ENCODE measurements at places on chromosomes 13 and 19.

GRCh38 chr19:41957838-41958366, 1.2 kb downstream of the RABAC1 start:
- peak; percentile 67 for DNase-seq

DNA sequence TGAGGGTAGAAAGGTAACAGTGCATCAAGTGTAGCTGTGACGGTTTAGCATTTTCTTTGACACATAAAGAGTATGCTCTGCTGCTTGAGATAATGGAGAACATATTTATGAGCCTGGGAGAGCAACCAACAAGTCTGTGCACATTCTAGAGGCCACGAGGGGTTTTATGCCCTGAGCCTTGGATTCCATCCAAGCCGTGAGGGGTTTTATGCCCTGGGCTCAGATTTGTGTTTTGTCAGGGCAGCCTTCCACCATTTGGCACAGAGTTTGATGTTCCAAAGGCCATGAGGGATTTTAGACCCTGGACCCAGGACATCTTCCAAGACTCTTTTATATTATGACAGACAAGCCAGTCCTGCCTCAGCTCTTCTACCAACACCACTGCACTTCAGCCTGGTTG, 106.4 kb downstream of the ZNF486 start:
- DNase-seq: no peak

DNA sequence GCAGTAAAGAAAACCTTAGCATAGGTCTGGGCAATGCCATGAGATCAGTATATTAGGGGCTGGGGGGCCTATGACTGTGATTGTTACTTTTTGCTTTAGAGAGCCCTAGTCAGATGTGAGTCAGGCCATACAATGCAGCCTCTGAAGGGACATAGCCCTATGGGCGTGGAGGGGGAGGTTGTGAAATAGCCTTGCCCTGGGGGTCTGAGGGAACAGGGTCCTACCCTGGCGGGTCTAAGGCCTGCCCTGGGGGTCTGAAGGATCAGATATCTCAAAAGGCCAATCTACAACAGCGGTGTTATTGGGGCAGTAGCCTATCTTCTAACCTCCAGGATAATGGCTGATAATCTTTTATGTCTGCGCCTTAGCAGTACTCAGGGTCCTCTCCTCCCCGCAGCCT, 13.8 kb upstream of the SLC1A5 start:
- no peak for DNase-seq

GRCh38 chr13:34401696-34402095, 540.4 kb upstream of the NBEA start:
- DNase-seq: no peak

- DNase-seq: no peak
These were observed 443.7 kb upstream of the PRR20A start for GRCh38 chr13:56697011-56697410.

DNA sequence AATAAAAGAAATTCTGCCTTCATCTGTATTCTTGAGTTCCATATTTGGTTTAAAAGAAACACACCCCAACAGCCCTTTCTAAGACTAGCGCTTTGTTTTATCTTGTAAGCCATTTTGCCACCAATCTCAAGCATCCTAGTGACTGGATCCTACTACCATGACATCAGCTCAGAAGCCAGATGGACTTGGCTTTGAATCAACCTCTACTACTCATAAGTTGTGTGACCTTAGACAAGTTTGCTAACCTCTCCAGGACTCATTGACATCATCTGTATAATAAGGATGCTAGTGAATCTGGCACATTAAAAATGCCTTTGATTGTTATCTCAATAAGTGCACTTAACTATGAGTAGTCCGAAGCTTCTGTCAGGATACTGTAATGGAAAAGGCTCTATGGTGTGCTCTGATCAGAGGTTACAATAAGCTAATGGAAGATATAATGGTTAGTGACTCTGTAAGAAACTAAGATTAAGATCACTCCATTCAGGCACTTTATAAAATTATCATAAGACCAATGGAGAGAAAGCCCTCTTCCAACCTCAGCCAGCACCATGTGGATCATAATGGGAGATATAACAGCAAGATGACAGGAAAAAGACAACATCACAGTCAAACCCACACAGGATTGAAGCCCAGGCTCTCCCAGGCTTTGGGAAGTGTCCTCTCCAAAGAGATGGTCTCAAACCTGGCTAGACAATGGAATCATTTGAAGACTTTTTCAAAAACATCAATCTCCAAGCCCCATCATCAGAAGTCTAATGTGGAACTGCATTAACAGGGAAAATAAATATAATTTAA, 180.6 kb upstream of the MIR17HG start:
- DNase-seq: no peak

GRCh38 chr19:1511318-1512317, 1.2 kb downstream of the ADAMTSL5 start:
- DNase-seq: no peak

GRCh38 chr19:2380567-2380966, 20.5 kb downstream of the TMPRSS9 start:
- no peak for DNase-seq

DNA sequence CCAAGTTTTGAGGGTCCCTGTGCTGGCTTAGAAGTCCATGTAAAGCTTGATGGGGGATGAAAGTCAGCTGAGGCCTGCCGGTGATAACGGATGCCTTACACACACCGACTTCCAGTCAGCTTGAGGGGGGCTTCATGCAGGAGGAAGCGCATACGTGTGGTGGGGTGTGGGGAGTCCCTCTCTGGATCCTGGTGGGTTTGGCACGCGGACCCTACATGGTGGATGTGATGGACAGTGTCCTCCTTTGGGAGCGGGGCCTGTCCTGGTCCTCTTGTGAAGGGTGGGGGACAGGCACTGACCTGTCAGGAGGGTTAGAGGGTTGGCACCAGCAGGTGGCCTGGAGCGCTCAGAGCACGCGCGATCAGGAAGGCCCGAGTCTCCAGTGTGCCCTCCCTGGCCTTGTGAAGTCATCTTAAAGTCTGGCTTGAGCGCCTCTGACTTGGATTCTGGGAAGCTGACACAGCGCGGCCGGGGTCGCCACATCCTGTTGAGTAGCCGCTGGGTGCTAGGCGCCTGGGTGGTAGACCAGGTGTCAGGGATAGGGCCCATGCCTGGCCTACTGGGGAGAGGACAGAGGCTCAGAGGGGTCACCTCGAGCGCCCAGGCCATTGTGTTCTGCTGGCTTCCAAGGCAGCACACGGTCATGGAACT, 2.9 kb downstream of the DAZAP1 start:
- DNase-seq: no peak

GRCh38 chr19:1422360-1422759, 15.0 kb downstream of the DAZAP1 start:
- DNase-seq: no peak
